Coronary artery (tissue), 2 donors: ENCODE measurements at places on chromosomes 2 and 18.
A peak's percentile ranks its signal among the peaks of the same experiment; 100 is the strongest.

DNA sequence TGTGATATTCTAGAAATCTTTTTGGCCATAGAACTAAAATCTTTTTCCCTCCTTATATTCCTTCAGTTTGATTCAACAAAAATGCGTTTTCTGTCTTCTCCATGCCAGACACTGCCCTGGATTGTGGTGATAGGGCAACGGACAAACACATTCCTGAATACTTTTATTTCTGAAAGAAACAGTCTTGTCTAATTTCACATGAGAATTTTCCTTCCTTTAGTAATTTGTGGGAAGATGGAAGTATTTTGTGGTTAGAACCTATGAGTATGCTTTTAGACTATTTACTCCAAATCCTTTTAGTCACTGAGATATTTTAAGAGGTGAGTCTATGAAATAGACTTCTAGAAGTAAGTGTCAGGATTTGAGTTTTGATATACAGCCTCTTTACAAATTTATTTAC lies 49.6 kb downstream of the COL5A2 start:
- no peak for DNase-seq

GRCh38 chr2:126699716-126700581 lies 44.0 kb downstream of the GYPC start:
- DNase-seq, result no peak

GRCh38 chr2:31387850-31388249 lies 26.7 kb downstream of the XDH start:
- peak; percentile 45 for DNase-seq

GRCh38 chr2:66940080-66940479 lies 457.1 kb upstream of the ETAA1 start:
- no peak for DNase-seq

DNA sequence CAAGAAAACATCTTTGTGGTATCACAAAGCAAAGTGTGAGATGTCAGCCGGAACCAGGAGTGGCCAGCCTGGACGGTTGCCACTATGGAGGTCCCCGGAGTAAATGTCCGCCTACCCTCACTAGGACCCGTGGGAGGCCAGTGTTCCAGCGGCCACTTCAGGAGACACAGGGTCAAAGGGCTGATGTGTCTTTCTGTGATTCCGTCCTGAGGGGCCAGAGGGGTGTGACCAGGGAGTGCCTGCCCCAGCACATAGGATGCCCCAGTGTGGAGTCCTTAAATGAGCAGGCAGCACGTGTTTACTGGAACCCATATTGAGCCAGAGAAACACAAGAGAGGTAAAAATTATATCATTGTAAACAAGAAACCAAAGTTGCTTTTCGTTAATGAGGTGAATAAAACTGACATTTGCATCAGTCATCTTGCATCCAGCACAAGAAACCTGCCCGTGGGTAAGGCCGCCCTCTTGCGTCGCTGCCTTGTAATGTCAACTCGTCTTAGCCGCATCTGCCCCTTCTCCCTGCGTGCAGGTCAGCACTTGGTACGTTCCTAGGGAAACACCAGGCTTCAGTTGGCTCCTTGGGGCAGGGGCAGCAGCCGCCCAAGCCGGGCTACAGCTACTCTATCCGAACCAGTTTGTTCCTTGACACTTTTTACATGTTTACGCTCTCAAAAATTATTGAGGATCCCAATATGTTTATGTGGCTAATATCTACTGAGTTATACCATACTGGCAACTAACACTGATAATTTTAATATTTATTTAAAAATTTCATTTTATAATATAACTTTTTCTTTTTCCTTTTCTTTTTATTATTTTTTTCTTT lies 46.7 kb upstream of the LAPTM4A start:
- DNase-seq, result peak; percentile 84

- DNase-seq, result no peak
These were observed 666.4 kb upstream of the ZEB2 start for GRCh38 chr2:145186303-145186702.

DNA sequence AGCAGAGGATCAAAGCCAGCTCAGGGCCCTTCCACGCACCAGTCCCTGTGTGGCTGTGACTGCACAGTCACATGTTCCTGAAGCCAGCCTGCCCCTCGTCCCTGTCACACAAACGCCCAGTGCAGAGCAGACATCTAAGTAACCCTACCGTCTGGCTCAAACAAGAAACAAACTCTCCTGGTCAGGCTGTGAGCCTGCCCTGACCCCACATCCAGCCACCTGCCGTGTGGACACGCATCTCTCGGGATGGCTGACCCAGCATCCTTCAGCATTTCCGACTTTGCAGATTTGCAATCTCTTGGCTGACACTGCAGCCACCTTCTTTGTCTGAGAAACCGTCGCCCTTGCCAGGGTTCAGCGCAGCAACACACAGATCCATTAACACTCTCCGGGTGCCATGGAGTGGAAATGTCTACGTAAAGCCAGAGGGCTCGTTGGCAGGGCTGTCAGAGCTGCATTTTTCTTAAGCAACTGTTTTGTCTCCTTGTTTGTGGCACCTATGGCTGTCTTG lies 82.3 kb upstream of the ASAP2 start:
- DNase-seq, result no peak

GRCh38 chr2:233153146-233153798 lies 93.1 kb downstream of the INPP5D start:
- no peak for DNase-seq

- DNase-seq, result no peak
These were observed 1.7 kb downstream of the TRIP12 start for GRCh38 chr2:229920011-229920641.

- no peak for DNase-seq
These were observed 229.7 kb upstream of the AGAP1 start for GRCh38 chr2:235264121-235264493.

- DNase-seq, result no peak
These were observed 429.5 kb downstream of the ZNF521 start for GRCh38 chr18:24922491-24922890.

DNA sequence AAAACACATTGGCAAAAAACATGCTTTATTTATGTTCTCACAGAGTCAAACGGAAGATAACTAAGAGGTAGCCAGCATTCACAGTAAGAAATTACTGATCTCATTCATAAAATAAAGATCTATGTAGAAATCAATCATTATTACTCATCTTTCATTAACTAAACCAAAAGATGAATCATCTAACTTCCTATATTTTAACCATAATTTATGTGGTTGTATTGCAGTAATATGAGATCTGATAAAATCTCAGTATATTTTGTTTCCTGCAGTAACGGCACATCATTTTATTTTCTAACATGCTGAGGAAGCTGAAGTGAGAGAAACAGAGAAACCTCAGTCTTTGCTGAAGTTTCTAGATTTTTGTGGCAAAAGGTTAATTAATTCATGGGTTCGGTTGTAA lies 375.8 kb downstream of the GALNT13 start:
- no peak for DNase-seq

- DNase-seq, result no peak
These were observed 18.6 kb upstream of the COL6A3 start for GRCh38 chr2:237432484-237433092.

DNA sequence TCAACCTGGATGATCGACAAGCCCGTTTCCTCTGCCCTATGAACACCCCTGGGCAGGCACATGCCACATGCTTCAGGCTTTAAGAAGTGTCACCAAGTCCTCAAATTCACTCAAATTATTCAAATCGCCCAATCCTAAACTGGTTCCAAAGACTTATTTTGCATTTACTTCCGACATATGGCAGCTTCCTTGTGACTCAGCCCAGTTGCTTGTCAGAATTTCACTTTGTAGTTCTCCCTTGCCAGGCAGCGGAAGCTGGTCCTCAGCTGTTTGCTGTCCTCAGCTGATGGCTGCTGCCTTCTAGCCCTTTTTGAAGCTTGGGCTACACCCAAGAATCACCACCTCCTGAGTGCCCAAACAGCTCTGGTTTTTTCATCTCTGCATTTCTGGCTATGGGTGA lies 105.4 kb upstream of the LMAN1 start:
- no peak for DNase-seq

GRCh38 chr18:1227025-1227424 lies 322.4 kb downstream of the ADCYAP1 start:
- no peak for DNase-seq
